Upper lobe of right lung (tissue), 1 donor: ENCODE measurements at places on chromosomes 5 and 9.

DNA sequence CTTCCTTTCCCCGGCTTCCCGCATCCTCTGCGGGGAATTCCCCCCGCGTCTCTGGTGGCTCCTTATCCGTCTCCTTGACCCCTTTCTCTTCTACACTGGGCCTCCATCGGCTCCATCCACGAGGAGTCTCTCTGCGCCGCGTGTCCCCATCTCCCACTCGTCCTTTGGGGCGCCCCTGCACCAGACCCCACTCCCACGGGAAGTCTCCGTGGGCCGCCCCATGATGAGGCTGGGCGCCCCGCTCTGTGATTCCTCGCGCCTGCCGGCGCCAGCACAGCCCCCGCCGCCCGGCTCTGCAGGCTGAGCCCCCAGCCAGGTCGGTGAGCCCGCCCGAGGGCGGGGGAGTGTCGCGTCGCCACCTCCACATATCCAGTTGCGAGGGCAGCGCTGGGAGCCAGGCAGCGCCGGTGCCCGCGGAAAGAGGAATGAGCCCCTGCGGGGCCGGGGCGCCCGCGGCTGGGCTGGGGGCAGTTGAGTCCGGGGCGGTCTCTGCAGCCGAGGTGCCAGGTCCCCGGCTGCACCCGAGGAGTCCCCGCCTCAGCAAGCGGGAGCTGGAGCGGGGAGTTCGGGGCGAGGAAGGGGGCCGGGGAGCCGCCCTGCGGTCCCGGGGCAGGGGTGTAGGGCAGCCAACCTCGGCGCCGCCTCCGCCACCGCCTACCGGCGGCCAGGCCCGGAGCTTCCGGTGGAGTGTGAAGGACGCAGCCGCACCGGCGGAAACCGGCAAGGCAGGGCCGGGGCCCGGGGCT, 2.1 kb upstream of the TRAF1 start:
- peak; percentile 92 for DNase-seq

- no peak for DNase-seq
These were observed 6.8 kb downstream of the NDST1 start for GRCh38 chr5:150514708-150515211.

GRCh38 chr5:93062548-93062947, 518.5 kb downstream of the NR2F1-AS1 start:
- no peak for DNase-seq

DNA sequence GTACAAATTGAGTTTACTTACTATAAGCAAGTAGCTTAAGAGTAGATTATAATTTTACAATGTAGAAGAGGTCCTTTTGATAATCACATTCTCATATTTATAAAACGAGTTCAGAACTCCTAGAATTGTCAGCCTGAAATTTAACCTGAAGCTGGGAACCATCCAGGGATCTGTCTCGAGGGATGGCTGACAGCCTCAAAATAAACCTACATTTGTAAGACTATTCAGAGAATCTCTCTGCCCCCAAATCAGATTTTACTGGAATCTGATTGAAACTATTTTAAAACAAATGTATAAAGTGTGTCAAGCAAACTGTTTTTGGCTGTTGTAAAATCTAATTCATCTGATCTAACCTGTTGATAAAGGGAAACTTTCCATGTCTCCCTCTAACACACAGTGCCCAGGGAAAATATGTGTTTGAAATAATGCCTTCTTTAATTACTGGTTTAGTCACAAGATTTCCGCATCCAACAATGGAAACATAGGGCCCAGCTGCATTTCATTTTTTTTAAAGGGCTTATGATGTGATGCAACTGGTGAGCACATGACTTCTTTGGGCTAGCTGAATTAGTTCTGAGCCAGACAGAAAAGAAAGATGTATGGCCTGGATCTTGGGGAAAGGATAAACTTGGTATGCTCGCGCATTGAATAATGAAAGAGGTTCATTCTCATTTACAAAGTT, 30.3 kb downstream of the SLC25A46 start:
- no peak for DNase-seq

DNA sequence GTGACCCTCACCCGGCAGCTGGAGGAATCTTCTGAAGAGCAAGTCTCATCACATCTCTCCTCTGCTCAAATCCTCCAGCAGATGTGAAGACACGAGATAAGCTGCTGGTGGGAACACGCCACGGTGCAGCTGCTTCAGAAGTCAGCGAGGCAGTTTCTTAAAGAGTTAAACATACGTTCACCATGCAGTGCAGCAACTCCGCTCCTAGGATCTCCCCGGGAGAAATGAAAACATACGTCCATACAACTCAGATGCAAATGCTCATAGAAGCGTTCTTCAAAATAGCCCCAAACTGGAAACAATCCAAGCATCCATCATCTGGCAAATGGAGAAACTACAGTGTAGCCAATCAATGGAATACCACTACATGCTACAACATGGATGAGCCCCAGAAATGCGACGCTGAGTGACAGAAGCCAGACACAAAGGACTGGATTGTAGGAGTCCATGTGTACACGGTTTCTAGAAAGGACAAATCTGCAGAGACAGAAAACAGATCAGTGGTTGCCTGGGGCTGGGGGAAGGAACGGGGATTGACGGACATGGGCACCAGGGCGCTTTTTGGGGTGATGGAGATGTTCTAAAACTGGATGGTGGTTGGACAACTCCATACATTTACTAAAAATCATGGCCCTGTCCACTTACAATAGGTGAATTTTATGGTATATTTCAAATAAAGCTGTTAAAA, 150.6 kb downstream of the COL23A1 start:
- no peak for DNase-seq

DNA sequence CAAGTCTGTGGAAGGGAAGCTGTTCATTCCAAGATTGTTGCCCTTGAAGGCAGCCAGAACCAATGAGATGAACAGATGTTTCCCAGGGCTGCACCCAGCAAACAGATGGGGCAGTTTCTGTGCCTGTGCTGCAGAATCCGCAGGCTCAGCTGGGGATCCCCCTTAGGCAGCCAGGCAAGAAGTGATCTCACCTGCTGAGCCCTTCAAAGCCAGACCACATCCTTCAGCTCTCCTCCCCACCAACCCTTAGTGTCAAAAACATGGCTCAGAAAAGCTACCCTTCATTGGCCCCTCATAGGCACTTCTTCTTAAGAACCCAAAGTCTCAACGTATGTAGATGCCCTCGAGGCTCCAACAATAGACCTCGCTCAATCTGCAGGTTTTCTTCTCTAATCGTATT, 626.7 kb downstream of the CCDC171 start:
- DNase-seq: no peak
